ENCODE measurements at places on chromosomes 12 and 14. TPM values are rescaled to one million over a fixed set of nuclear protein-coding genes. Genes with fewer than 3 reads are reported as not detected.

The PRB2 gene
- not detected for total RNA-seq

The RPS6KL1 gene
- 9.7 TPM for total RNA-seq

DNA sequence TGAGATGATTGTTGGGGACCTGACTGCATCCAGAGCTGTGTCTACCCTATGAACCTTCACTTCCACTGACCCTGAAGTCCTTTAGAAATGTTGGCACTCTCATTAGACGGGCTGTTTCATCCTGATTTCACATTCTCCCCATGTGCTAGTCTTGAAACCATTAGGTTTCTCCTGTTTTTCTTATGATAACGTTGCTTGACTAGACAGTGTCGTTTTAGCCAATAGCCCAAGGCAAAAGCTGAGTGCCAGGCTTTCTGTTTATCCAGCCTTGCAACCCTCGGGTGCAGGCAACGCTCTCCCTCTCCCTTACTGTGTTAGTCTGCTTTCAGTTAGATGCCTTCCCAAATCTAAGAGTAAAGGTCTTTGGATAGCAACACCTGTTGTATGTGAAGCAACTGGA is 30.1 kb downstream of the DACT1 start:
- no peak overlapping the region for H3K4me3 ChIP-seq
- no peaks in the 10 kb centered on the region for H3K27me3 ChIP-seq
- H3K4me1 ChIP-seq = peaks cover 5% of the 10 kb centered on the region
- no peaks in the 10 kb centered on the region for H3K36me3 ChIP-seq

- H3K27me3 ChIP-seq = no peaks in the 10 kb centered on the region
- H3K27ac ChIP-seq = no peak overlapping the region
- no peak for DNase-seq
- H3K4me3 ChIP-seq = no peak overlapping the region
- H3K4me1 ChIP-seq = peaks cover 31% of the 10 kb centered on the region
- no peaks in the 10 kb centered on the region for H3K36me3 ChIP-seq
Measured at GRCh38 chr14:81172881-81173280, 47.9 kb downstream of the GTF2A1 start.
